ENCODE measurements at places on chromosomes 13 and 19.

DNA sequence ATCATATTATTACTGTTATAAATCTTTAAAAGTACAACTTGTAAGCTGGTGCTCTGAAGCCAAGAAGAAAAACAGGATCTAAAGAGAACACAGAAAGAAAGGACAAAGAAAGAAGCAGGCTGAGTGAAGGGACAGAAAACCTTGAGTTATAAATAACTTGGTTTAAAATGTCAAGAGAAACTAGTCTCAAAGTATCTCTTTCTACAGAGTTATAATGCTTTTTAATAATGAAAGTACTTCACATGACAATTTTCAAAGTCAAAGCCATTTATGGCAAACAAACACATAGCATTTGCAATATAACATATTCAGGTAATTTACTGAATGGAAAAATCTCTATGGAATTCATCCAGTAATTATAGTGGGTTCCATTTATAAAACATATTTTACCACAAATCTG lies 33.4 kb downstream of the CAB39L start:
- DNase-seq: no peak

DNA sequence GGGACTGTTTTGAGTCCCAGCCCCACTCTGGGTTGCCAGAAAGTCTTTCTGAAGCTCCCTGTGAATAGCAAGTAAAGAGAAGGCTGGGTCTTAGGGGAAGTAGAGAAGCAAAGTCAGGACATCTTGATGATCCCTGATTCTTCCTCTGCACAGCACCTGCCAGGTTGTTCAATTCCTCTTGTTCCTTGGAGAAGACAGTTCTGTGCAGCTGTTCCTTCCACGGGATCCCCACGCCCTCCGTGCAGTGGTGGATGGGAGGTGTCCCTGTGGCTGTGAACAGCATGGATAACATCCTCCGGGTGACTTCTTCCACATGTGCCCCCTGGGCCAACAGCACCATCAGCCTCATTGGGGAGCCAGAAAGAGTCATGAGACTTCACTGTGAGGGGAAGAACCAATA lies 29.1 kb upstream of the IGLON5 start:
- DNase-seq: no peak

GRCh38 chr13:33509642-33510229 lies 224.2 kb upstream of the STARD13 start:
- DNase-seq: no peak

GRCh38 chr13:41802043-41802683 lies 158.7 kb downstream of the VWA8 start:
- no peak for DNase-seq

GRCh38 chr13:21518617-21519144 lies 59.6 kb upstream of the ZDHHC20 start:
- DNase-seq: no peak

- DNase-seq: no peak
These were observed 175.2 kb downstream of the PAN3 start for GRCh38 chr13:28313579-28313978.

DNA sequence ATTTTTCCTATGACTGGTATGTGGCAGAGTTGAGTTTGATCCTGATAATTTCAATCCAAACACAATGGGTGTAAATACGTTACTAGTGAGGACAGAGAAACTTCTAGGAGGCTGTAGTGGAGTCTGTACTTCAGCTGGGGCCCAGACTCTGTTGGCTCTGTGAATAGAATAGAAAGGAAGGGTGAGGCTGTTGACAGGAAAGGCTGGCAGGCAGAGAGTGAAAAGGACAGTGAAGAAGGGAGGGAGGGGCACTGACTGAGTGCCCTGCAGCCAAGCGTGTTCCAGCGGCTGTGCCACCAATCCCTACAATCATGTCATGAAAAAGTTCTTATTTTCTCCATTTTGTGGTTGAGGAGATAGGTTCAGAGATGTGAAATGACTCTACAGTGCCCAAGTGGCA lies 80.5 kb downstream of the MBNL2 start:
- DNase-seq: no peak

GRCh38 chr13:76715621-76716020 lies 170.6 kb downstream of the KCTD12 start:
- no peak for DNase-seq

DNA sequence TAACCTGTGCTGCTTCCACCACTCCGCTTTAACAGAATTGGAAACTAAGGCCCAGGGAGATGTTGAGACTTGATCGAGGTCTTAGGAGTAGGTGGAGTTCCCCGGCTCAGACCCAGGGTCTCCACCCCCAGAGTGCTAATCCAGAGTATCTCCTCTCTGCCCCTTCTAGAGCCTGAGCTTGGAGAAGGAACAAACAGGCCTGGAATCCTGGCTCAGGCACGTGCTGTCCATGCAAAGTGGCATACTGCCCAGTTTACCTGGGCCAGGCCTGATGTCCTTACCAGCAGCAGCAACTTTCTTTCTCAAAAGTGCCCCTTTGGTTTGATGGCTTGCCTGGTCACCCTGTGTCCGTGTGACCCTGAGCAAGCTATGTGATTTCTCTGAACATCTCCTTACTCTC lies 3.7 kb downstream of the SYNGR4 start:
- DNase-seq: no peak

- peak; percentile 55 for DNase-seq
These were observed 121.6 kb upstream of the FRY start for GRCh38 chr13:31909864-31910551.

DNA sequence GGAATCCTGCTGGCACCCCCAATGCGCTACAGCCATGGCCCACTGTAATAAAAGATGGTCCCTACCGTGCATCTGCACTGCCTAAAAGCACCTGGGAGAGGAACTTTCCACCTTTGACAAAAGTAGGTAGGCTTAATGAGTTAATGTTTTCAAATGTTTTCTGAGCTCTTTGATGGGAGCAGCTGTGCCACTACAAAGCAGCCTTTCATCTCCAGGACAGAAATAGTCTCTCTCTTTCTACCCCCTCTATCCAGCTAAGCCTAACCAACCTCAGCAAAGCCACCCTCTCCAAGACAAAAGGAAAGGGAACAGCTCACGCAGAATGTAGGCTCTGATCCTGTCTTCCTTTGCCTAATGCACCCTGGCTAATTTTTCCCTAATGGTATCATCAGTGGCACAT lies 560.2 kb downstream of the UQCRFS1 start:
- DNase-seq: no peak

- DNase-seq: no peak
These were observed at the start of gene PVR for GRCh38 chr19:44643605-44644401. Gene PVR, plus strand, starts transcription at chr19:44643910. Its CDS starts 187 bp downstream, at chr19:44644097.

DNA sequence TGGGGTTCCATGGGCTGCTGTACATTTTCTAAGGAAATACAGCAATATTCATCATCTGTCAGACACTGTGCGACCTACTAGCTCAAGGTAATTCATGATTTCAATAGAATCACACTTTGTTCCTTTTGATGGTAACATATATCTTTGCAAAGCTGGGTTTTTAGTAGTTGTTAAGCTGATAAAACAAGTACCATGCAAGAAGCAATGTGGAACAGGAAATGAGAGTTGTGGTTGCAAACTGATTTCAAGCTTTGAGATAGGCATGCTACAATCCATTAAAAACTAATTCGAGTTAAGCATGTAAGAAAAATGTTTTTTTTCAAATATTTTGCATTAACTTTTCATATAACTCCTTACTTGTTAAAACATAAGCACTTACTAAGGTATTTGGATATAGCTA lies 6.8 kb upstream of the MBNL2 start:
- DNase-seq: no peak

DNA sequence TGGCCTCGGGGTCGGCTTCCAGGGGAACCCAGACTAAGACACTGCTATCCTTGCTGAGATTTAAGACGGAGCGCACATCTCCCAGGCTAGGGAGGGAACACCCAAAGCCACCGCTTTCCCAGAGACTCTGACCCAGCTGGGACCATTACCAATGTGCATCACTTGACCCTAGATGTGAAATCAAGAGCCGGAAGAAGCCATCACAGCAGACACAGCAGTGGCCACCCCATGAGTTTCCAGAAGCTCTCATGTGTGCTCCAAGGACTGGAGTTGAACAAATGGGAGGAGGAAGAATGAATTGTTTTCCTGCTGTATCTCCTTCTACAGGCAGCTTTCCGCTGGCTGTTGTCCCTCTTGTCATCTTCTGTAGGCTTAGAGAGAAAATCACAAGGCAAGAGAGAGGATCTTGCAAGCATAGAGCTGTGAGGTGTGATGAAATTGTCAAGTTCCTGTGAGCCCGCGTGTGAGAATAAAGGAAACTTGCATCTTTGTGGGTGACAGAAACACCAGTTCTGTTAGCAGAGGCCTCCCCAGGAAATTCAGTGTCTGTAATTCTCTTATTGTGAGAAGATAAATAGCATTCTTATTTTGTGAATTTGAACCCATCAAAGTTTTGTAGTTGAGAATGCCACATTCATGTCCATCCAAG lies 711.8 kb downstream of the UQCRFS1 start:
- DNase-seq: no peak

GRCh38 chr19:55688422-55689218 lies 13.6 kb downstream of the EPN1 start:
- no peak for DNase-seq

DNA sequence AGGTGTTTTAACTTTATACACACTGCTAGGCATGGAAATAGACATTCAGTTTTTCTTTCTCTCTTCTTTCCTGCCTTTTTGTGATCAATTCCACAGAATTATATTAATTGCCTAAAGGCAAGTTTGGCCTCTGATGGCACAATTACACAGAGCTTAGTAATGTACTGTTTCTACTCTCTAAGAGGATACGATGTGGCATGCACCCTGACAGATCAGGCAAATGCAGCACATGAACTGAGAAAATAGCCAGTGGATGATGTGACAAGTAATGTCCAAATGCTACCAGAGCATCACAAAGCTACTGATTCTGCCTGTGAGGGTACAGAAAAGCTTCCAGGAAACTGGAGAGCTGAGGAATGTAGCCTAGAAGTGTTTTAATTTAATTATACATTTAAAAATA lies 233.8 kb upstream of the PRR20A start:
- no peak for DNase-seq

DNA sequence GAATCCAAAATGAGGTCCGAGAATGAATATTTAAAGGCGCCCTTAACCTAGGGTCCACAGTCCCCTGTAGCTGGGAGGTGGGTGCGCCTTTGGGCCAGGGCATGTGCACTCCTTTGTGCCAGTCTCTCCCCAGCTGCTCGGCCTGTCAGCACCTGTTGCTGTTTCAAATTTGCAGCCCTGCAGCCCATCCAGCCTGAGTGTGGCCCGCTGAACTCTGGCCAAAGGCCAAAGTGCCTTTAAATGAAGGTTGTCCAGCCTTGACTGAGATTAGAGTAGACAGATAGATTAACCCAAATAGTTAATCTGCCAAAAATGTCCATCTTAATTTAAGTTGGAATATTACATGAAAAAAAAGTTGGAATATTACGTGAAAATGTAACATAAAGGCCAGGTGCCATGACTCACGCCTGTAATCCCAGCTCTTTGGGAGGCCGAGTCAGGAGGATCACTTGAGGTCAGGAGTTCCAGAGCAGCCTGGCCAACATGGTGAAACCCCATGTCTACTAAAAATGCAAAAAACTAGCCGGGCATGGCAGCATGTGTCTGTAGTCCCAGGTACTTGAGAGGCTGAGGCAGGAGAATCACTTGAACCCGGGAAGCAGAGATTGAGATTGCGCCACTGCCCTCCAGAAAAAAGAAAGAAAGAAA lies 25.3 kb downstream of the TPT1 start:
- no peak for DNase-seq

- DNase-seq: no peak
These were observed 799 bp downstream of the NR1H2 start for GRCh38 chr19:50377051-50377461.

DNA sequence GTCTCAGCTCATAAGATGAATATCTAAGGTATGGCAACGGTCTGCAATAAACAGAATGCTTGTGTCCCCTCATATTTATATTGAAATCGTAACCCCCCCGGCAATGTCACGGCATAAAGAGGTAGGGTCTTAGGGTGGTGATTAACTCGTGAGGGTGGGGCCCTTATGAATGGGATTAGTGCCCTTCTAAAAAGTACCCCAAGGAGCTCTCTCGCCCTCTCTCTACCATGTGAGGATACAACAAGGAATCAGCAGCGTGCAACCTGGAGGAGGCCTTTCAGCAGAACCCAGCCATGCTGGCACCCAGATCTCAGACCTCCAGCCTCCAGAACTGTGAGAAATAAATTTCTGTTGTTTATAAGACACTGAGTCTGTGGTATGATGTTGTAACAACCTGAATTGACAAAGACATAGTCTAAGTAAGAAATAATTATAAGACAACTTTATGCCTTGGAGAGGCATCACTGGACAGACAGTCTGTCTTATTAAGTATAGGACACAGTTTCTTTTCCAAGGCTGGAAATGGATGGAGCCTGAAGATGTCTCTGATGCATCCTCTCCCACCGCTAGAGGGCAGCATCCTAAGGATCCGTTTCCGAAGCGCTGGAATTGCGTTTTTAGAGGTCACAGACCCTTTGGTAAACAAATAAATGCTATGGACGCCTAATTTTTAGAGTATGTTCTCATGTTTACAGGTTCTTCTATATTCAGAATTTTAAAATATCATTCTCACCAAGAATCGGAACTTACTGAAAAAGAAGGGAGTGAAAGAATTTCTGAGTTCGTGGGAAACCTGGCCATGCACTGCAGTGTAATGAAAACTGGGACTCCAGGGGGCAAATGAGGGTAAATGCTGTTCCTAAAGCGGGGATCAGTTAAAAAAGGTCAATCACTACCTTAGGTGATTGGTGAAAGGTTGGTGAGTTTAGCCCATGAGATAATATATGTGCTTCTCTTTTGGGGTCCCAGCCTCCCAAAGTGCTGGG lies 13.3 kb upstream of the LEUTX start:
- DNase-seq: peak; percentile 21

DNA sequence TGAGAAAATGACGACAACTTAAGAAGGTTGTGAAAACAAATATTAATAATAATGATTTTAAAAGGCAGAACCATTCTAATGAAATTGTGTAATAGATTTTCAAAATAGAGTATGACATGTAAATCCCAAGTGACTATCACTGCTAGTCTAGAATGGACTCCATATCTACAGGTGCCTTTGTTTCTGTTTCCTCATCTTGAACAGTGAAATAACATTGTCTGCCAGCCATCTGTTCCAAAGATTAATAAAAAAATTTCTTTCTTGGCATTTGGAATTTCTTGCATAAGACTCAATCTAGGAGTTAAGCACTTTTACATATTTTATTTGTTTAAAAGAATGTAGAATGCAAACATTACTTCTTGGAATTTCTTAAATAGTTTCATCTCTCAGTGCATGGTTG lies 520.1 kb upstream of the ARGLU1 start:
- DNase-seq: no peak

- no peak for DNase-seq
These were observed 7.3 kb downstream of the SIX5 start for GRCh38 chr19:45761714-45762113.

- DNase-seq: no peak
These were observed 2.5 kb upstream of the UBE2M start for GRCh38 chr19:58560921-58561320.

DNA sequence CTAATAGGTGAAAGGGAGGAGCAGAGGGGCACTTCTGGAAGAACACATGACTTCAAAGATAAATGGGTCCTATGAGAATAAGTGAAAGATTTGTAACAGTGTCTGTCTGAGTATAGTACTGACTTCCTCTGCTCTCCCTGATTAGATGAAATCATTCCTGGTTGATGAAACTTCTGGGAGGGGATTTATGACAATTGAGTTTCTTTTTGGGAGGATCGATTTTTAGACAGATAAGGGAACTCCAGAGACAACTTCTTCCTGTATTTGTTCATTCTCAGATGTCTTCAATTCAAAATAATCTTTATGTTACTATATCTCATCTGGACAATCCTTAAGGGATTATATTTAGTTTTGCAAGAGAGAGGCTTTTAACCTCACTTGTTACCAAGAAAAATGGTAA lies 20.0 kb downstream of the SETDB2 start:
- DNase-seq: no peak
